Metanephros (tissue), 2 donors: ENCODE measurements at places on chromosomes 13 and 19. TPM values are rescaled to one million over a fixed set of nuclear protein-coding genes. Genes with fewer than 3 reads are reported as not detected.

Gene KRTDAP
- total RNA-seq, result not detected

Gene TRPC4
- total RNA-seq, result 5.0 TPM

Gene DACH1
- total RNA-seq, result 54.5 TPM

Gene TYROBP
- 24.3 TPM for total RNA-seq

Gene RASIP1
- 23.2 TPM for total RNA-seq

Gene KLK2
- total RNA-seq, result not detected

Gene TJP3
- total RNA-seq, result 18.3 TPM

Gene PCDH20
- total RNA-seq, result 5.0 TPM

Gene PLPPR3
- total RNA-seq, result 10.9 TPM

Gene RFXAP
- 6.1 TPM for total RNA-seq

Gene MUC16
- 0.06 TPM for total RNA-seq

Gene SOHLH2
- total RNA-seq, result 0.18 TPM

Gene SERPINE3
- total RNA-seq, result not detected

Gene OR7C1
- under 0.01 TPM for total RNA-seq

Gene WASF3
- 22.5 TPM for total RNA-seq

Gene FFAR1
- total RNA-seq, result 0.23 TPM

Gene IL17D
- total RNA-seq, result 4.3 TPM

Gene CCDC70
- not detected for total RNA-seq

Gene HS6ST3
- total RNA-seq, result 3.6 TPM

Gene TFDP1
- total RNA-seq, result 51.3 TPM

Gene LILRB1
- 3.4 TPM for total RNA-seq

Gene CCL25
- total RNA-seq, result not detected

Gene KLC3
- 4.0 TPM for total RNA-seq

Gene CNN2
- 194 TPM for total RNA-seq

Gene PSG4
- total RNA-seq, result not detected

Gene NKPD1
- 0.12 TPM for total RNA-seq

Gene TNFAIP8L1
- total RNA-seq, result 15.0 TPM

Gene ZNF112
- 11.9 TPM for total RNA-seq

Gene FAM216B
- not detected for total RNA-seq

Gene ZNF677
- total RNA-seq, result 33.0 TPM

Gene CEACAM21
- total RNA-seq, result 3.5 TPM

Gene RGCC
- 33.2 TPM for total RNA-seq

Gene FFAR3
- 0.76 TPM for total RNA-seq

Gene IGFL2
- not detected for total RNA-seq

Gene OVOL3
- not detected for total RNA-seq

Gene MBD3L2
- not detected for total RNA-seq

Gene FCAR
- total RNA-seq, result 14.2 TPM

Gene GNA15
- total RNA-seq, result 4.7 TPM

Gene CCNA1
- total RNA-seq, result 0.58 TPM
